Stimulated activated CD4-positive, alpha-beta T cell treated with anti-CD3 and anti-CD28 coated beads, TNF-alpha, amount 100 ng/mL, for 4 hours (primary cell): ENCODE measurements at places on chromosomes 7 and 10.

GRCh38 chr7:96304573-96304972 lies 17.3 kb downstream of the SLC25A13 start:
- DNase-seq, result no peak

GRCh38 chr7:28872226-28872625 lies 85.9 kb downstream of the TRIL start:
- DNase-seq, result no peak

- DNase-seq, result no peak
Observed at GRCh38 chr10:100229819-100230422, 525 bp upstream of the CHUK start.

GRCh38 chr10:72277996-72278667 lies 4.4 kb downstream of the DDIT4 start:
- no peak for DNase-seq

DNA sequence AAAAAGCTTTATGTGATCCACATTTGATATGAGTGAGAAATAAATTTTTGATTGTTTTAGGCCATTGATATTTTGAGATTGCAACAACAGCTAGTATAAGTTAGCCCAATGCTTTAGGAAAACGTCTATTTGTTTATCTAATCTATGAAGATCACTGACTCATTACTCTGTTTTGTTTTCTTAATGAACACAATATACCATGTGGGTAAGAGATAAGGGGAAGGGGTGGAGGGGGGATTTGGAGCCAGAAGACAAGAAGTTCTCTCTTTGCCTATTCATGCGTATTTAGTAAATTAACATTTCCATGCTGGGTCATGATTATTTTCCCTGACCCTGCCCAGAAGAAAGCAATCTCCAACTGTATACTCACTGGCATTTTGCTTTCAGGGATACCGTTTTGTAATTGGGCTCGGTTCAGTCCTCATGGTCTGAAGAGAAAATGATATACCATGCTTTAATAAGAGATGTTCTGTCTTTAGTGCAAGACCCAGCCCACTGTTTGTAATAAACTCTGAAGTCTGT lies 359.5 kb upstream of the NPSR1 start:
- no peak for DNase-seq

DNA sequence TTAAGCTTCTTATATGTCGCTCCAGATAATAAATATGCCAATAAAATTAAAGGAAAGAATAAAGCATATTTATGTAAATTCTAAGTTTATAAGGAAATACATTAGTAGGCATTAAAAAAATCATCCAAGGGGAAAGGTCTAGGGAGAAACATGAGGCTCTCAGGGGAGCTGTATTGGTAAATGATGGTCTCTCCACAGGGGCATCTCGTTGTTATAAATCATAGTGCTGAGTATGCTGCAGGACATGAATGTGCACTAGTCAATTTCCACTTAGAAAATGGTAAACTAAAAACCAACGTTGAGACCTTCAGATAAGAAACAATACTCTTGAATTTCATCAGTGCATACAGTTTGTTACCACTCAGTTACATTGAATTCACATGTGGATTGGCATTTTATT lies 194.0 kb upstream of the AHR start:
- DNase-seq, result no peak

- no peak for DNase-seq
Observed at GRCh38 chr7:22842973-22843372, 20.3 kb upstream of the TOMM7 start.

- DNase-seq, result no peak
Observed at GRCh38 chr10:9451211-9451773, 1396.8 kb downstream of the GATA3 start.
